ENCODE measurements at places on chromosomes 12 and 14.

DNA sequence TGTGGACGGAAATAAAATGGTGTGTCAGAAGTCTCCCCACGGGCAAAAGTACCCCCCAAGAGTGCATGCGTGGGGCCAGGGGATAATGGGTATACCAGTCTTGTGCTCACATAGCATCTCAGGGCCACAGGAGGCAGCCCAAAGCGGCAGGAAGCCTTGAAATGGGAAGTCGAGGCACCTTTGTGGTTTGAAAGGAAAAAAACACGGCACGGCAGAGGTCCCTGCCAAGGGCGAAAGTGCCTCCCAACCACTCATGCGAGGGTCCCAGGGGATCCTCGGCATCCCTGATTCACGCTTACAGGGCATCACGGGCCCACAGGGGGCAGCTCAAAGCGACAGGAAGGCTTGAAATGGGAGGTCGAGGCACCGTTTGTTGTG lies 583.2 kb downstream of the ALG10 start:
- DNase-seq, result no peak

GRCh38 chr12:62656591-62657362 lies 190.2 kb downstream of the MON2 start:
- no peak for DNase-seq

- no peak for DNase-seq
Measured at GRCh38 chr14:101111620-101112290, 208.2 kb upstream of the RTL1 start.

- peak; percentile 80 for DNase-seq
Measured at GRCh38 chr12:111396726-111397445, 8.8 kb upstream of the SH2B3 start.
